ENCODE measurements at places on chromosomes 7 and 10. TPM values are rescaled to one million over a fixed set of nuclear protein-coding genes. Genes with fewer than 3 reads are reported as not detected.

DNA sequence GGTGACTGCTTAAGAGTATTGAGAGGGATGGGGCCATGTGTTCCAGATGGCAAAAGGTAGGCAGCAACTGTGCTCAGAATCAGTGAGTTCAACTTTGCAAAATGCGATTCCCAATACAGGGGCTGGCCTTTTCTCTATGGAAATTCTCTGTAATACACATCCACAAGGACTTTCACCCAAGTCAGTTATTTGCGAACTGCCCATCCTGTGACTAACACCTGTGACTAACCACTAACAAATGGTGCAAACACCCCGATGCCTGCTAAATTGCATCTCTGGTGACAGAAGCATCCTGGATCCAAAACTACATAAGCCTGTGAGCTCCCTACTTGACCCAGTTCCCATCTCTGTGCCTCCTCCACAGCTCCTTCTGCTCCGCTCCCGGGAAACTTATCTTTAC, 9.0 kb upstream of the CUZD1 start:
- no peak for DNase-seq

DNA sequence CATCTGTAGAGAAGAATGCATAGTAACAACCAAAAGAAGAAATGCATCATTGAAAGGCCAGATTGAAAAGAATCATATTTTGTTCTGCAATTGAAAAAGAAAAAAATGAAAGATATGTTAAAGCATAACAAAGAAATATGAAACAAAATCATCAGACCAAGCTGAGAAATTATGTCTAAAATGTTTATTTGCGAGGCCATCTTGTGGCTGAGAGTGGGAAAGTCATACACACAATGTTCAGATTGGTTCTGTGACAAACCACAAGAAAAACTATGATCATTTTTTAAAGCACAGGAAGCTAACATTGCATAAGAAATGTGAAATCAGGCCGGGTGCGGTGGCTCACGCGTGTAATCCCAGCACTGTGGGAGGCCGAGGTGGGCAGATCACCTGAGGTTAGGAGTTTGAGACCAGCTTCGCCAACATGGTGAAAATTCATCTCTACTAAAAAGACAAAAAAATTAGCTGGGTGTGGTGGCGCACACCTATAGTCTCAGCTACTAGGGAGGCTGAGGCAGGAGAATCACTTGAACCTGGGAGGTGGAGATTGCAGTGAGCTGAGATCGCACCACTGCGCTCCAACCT, 36.6 kb downstream of the ABCB5 start:
- DNase-seq = no peak

- DNase-seq = no peak
Measured at GRCh38 chr10:44552726-44553125, 167.8 kb upstream of the CXCL12 start.

- DNase-seq = no peak
Measured at GRCh38 chr10:109820620-109821405, 102.5 kb downstream of the XPNPEP1 start.

Gene SEMA3A
- 0.92 TPM for total RNA-seq

DNA sequence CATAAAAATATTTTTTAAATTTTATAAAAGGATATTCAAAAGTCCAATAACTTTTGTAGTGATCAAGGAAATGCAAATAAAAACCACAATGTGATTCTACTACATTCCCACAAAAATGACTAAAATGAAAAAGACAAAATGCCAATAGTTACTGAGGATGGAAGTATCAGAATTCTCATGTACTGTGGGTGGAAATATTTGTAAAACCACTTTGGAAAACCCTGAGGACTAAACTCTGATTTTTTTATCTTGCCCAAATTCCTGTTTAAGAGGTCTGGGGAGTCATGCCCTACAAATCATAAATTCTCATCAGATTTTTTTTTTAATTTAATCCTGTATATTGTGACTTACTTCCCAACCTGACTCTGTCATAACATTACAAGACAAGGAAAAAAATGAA, 9.8 kb upstream of the SEMA3D start:
- no peak for DNase-seq

GRCh38 chr7:66202441-66202840, 2.7 kb upstream of the TPST1 start:
- no peak for DNase-seq

GRCh38 chr7:130491841-130492522, at the start of gene MEST:
MEST (plus strand) TSS chr7:130492085; CDS start chr7:130492314, 229 bp downstream.
- DNase-seq = no peak

GRCh38 chr7:132213583-132213982, 362.7 kb downstream of the PLXNA4 start:
- no peak for DNase-seq

DNA sequence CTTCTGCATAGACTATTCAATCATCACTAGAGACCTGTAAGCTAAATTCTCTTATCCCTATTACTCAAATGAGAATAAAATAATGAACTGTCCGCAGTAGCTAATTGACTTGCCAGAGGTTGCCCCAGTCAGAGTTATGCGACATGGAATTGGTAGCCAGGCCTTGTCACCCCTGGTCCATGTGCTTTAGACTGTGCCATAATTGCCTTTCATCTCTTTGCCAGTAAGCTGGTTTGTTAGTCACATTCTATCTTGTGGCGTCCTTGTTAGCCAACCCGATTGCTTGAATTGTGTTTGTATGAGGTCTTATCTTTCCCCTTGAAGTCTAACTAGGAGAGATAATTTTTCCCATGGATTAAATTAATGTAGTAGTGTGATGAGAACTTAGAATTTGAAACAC, 262.6 kb downstream of the CSTF2T start:
- no peak for DNase-seq

DNA sequence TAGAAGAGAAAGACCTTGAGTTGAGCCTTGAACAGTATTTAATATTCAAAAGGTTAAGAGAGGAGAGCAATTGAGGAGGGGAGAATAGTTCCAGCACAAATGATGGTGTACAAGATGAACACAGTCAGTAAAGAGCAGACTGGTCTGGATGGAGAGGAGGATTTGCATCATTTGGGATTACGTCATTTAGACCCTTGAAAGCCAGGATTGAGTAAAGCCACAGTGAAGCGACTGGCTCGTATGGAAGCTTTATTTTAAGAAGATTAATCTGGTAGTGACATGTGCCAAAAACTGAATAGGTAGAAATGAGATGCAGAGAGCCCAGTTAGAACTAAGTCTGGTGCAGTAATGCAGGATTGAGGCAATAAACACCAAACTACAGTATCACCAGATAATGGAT, 52.6 kb downstream of the TRUB1 start:
- DNase-seq = no peak

GRCh38 chr10:17144757-17145156, 15.1 kb upstream of the CUBN start:
- DNase-seq = no peak

Gene SYT15B
- total RNA-seq = not detected

Measured in pulmonary artery endothelial cell (primary cell).